ENCODE measurements at places on chromosomes 5 and 9.
A peak's percentile ranks its signal among the peaks of the same experiment; 100 is the strongest.

DNA sequence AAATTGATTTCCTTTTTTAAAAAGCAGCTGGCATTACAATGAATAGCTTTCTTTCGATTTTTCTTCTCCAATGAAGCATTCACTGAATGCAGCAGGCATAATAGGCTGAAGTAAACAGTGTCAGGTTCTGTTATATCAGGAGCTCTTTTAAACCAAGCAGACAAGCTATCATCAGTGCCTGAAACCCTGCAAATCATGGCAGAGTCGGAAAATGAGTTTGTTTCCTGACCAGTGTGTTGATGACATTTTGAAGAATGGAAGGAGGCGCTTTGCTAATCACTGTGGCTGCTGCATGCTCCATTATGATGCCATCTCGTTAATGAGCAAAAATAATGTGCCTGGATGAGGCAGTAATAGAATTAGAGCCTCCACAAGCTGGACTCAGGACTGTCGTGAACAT lies 284.5 kb downstream of the ZNF608 start:
- peak; percentile 95 for DNase-seq

- no peak for DNase-seq
These were observed 167.7 kb upstream of the PTCH1 start for GRCh38 chr9:95684516-95684915.

DNA sequence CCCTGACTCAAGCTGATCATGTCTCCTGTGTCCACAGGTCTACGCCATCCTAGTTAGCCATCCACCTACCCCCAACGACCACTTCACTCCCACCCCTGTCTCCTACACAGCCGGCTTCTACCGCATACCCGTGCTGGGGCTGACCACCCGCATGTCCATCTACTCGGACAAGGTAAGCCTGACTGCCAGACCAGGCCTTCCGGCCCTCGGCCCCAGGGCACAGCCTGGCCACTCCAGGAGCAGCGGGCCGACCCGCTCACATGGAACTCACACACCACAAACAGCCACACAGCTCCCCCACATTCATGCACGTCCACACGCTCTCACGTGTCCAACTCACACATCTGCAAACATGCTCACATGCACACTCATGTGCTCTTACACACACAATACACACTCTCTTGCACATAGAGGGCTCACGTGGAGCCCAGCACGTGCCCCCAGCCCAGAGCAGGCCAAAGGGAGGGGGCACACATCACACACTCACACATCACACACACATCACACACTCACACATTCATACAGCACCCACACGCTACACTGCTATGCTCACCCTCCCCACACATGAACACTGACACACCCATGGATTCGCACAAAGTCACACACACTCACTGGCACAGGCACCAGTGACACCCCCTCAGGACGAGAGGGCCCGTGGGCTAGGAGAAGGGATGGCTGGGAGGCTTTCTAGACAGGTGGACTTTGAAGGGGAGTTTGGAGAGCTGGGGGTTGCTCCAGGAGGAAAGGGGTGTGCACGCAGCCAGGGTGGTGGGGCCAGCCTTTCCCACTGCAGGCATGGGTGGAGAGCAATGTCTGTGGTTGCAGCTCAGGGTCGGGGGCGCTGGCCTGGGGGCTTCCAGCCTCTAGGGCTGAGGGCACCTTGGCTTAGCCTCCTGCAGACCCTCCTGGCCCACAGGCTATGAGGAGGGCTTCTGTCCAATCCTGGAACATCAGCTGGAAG lies 3.3 kb downstream of the GRIN1 start:
- DNase-seq: no peak

DNA sequence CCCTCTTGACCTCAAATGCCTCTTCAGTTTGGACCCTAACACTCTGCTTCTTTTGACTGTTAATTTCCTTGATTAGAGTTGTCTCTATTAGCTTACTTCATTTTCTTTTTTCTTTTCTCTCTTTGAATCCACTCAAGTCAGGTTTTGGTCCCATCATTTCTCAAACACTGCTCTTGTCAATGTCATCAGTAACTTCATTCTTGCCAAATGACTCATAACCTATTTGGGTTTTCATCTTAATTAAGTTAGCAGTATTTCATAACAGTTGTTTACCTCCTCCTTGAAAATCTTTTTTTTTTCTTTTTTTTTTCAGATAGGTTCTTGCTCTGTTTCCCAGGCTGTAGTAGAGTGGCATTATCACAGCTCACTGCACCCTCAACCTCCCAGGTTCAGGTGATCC lies 119.6 kb downstream of the PARP8 start:
- no peak for DNase-seq

GRCh38 chr5:142821733-142822487 lies 51.7 kb downstream of the ARHGAP26 start:
- DNase-seq: peak; percentile 54

DNA sequence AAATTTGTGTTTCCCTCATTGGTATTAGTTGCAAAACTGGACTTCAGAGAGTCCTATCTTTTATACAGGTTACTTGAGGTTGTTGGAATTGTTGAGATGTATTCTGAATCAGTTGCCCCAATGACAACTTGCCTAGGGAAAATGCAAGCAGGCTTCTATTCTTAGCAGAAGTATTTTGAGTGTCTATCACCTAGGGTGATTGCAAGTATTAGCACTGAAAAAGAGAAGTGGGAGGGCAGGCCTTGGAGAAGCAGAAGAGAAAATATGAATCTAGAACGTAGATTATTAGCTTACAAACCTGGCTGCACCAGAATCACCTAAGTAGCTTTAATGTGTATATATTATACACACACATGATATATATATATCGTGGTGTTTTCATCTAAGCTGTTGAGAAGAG lies 43.2 kb downstream of the ADAMTS12 start:
- no peak for DNase-seq

DNA sequence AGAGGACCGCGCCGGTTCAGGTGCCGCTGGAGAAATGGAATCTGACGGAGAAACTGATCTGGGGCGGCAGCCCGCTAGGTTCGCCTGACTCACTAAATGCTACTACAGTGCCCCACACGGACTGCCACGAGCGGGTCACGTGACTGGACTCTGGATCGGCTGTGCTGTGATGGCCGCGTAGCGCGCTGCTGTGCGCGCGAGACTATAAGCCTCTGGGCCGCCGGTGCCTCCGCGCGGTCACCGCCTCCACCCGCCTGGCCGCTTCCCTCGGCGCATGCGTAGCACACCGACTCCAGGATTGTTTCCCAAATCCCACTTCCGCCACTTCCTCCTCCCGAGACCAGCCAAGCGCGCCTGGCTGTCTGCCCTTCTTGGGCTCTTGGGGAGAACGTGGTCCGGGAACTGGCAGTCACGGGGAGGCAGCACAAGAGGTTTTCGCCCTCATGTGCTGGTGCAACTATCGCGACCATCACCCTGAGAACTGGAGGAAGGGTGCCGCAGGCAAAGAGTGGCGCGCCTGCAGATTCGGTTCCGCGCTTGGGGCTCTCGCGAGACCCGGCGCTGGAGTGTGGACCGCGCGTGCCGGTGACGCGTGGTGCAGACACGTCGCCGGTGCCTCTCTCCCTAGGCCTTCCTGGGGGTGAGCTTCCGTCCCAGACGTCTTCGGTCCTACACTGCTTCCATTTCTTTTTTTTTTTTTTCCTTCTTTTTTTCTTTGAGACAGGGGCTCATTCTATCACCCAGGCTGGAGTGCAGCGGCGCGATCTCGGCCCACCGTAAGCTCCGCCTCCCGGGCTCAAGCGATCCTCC lies 35.8 kb upstream of the GLDC start:
- peak; percentile 99 for DNase-seq

- no peak for DNase-seq
These were observed 46.9 kb upstream of the FREM1 start for GRCh38 chr9:14957109-14957508.

DNA sequence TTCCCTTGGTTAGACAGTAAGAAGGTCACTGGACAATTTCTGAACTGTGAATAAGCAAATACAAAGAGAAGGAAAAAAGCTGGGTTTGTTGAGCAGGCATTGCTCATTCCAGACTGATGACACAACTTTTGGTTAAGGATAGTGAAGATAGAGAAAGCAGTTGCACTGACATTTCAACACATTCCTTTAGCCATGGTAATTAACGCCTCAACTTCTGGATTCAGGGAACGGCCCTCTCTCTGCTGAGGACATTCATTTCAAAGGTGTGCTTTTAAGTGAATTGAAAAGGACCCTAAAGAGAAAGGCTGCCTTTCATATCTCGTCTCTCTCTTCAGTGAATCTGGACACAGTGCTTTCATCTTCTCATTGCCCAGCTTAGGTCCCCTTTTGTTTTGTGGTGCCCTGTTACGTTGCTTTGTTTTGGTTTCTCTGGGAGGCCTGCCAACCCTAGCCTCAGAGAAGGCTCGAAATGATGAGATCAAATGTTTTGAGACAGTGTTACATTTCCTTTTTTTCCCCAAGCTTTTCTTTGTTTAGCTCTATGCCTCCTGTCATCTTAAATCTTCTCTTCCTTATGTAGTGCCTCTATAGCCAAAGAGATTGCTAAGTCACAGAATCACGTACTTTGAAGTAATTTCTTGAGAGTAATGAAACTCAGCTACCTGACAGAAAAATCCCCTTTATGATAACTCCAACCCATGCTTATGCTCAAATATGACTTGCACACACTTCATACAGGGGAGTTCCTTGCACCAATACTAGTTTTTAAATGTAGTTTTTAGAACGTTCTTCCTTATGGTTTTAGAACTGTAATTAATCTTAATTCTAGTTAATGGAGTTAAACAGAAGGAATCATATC lies 94.4 kb upstream of the IFNE start:
- DNase-seq: no peak

DNA sequence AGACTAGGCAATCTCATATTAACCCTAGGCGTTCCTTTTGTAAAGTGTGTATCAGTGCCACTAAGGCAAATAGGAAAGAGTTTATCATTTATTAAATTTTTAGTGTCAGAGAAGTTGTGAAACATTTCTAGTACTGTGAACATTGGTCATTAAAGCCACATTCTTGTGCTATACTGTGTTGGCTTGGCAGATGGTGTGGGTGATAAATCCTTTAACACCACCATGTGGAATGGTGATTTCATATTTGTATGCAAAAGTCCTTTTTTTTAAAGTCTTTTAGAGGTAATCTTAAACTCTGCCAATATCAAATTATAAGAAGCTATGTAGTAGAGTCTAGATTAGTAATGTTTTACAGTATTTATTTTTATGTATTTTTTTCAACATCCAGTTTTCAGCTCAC lies 18.1 kb downstream of the SLC12A2 start:
- DNase-seq: no peak

DNA sequence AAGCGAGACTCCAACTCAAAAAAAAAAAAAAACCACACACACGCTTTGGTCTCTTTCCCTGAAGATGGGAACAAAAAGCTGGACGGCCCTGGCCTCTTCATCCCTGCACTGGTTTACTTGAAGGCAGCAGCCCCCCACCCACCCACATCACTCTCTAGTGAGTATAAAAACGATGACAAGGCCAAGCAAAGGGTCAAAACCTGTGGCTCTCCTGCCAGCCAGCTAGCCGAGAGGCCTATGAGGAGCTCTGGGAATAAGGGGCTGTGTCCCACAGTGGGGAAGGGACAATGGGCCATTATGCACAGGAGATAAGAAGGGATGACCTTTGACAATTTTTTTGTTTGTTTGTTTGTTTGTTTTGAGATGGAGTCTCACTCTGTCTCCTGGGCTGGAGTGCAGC lies 13.1 kb downstream of the QRFP start:
- no peak for DNase-seq

- DNase-seq: no peak
These were observed 4.1 kb downstream of the NOTCH1 start for GRCh38 chr9:136541709-136542108.

- DNase-seq: no peak
These were observed 162.5 kb downstream of the NFIB start for GRCh38 chr9:14151451-14151850.

GRCh38 chr5:9622971-9623421 lies 7.2 kb downstream of the TAS2R1 start:
- no peak for DNase-seq

- DNase-seq: no peak
These were observed 4.1 kb upstream of the RBM27 start for GRCh38 chr5:146199176-146199815.

- DNase-seq: no peak
These were observed 22.1 kb downstream of the ADRB2 start for GRCh38 chr5:148848393-148849031.

DNA sequence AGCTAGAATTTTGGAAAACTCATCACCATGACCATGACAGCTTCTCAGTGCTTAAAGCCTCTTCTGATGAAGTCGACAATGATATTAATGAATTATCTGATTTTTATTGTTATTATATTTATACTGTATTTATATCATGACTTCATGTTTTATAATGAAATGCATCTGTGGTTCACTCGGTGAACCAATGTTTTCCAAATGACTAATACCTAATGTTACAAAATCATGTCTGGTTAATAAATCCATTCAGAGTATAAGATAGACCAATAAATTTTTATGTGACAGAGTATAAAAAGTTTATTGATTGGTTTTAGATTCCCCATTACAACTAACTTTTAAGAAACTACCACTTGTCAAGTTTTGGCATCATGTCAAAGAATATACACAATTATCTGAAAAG lies 416.5 kb downstream of the MLLT3 start:
- DNase-seq: no peak

DNA sequence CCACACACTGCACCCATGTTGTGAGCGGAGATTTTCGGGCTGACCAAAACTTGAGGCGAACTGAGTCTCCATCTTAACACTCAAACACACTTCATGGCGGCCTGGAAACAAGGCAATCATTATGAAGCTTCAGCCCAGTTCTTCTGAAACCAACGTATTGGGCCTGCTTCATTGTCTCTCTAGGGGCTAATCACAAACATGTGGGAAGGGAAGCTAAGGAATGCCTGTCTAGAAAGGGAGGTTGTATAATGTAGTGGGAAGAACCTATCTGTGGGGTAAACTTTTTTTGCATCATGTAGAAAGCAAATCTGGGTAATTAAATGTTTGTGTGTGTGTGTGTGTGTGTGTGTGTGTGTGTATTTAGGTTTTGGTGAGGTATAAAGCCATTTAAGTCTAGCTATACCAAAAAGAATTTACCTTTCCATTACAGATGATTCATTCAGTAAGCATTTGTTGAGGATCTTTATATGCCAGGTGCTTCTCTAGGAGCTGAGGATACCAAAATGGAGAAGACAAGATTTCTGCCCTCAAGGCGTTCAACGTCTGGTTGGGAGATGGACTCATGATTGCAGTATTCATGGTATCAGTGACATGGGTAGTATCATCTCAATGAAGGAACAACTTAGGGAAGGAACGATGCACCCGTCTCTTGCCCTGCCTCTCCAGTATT lies 29.4 kb downstream of the SLC1A3 start:
- DNase-seq: no peak

GRCh38 chr9:71608021-71608420 lies 160.3 kb downstream of the CEMIP2 start:
- no peak for DNase-seq

GRCh38 chr5:77852514-77853352 lies 76.6 kb upstream of the TBCA start:
- DNase-seq: peak; percentile 92

Measured in NCI-H69 (cell line).